Substantia nigra (tissue), 51 donors: ENCODE measurements at places on chromosomes 7 and 10.
A peak's percentile ranks its signal among the peaks of the same experiment; 100 is the strongest.

DNA sequence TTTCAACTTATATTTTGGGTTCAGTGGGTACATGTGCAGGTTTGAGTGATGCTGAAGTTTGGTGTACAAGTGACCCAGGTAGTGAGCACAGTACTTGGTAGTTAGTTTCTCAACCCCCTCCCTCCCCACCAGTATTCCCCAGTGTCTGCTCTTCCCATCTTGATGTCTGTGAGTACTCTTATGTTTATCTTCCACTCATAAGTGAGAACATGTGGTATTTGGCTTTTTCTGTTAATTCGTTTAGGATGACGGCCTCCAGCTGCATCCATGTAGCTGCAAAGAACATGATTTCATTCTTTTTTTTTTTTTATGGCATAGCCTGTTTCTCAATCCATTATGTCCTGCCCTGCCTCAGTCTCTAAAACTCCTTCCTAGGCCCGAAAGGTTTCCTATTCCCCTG lies 222.1 kb downstream of the WDR37 start:
- DNase-seq = no peak

DNA sequence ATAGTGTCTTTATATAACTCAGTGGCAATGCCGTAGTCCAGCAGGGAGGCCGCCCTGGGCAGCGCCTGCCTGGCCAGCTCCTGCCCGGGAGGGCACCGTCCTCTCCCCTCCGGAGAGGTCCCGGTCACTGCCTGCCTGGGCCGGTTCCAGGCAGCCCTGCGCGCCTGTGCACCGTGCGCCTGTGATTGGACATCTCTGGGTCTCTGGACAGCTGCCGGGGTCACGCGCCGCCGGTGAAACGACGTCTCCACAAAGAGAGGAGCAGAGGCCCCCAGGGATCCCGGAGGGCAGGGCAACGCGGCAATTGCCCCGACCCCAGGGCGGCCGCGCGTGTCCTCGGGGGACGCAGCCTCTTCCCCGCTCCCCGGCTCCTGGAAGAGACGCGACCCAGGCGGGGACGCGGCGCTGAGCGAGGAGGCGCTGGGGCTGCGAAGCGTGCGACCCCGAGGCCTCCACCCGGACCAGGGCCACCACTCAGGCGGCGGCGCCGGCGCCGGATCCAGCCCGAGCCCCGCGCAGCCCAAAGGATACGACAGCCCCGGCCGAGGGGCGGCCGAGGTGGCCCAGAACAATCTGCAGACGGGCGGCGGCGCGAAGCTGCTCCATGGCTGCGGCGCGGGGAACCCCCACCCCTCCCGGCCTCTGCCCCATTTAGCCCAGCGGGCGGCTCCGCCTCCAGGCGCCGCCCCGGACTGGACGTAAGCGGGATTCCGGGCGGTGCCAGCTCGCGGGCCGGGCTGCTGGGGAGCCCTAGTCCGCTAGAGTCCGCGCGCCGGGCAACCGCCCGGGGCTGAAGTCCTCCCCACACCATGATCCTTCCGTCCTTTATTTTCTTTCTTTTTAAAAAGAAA lies at the start of gene PHYH:
PHYH (minus strand) TSS at position 628 of the 851 bp plus-strand sequence; CDS start at position 606, 22 bp downstream.
- DNase-seq = peak; percentile 60

DNA sequence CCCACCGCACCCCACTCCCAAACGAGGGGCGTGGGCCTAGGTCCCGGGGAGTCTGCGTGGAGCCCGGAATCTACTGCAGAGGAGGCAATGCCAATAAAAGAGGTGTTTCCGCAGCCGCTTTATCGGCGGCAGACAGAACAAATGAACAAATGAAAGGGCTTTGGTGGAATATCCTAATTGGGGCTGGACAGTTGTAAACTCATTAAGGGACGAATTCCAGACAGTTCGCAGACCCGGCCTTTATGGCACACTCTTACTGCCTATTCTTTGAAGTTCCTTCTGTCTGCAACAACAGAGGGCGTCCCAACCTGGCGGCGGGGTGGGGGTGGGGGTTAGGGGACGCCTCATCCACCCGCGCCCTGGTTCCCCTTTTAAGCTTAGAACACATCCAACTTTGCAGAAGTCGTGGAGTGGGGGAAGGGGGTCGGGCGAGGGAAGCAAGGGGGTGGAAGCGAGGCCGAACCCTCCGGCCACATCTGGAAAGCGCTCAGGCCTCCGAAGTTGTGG lies 4.1 kb downstream of the HOXA9 start:
- no peak for DNase-seq

DNA sequence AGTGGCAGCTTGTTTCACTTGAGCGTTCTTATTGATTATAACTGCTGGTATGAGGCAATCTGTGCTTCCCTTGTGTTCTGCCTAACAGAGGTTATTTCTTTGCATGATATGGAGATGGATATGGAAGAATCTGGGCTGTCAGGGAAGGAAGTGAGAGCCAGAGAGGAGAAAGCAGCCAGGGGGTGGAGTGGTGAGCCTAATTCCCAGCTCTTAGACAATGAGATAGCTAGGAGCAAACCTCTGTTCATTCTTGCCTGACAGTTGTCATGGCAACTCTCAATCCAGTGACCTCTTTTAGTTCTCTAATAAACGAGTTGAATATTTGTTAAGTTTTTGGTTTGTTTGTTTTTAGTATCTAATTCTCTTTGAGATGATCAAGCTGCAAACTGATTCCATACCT lies 214.3 kb downstream of the NRG3 start:
- DNase-seq = no peak

DNA sequence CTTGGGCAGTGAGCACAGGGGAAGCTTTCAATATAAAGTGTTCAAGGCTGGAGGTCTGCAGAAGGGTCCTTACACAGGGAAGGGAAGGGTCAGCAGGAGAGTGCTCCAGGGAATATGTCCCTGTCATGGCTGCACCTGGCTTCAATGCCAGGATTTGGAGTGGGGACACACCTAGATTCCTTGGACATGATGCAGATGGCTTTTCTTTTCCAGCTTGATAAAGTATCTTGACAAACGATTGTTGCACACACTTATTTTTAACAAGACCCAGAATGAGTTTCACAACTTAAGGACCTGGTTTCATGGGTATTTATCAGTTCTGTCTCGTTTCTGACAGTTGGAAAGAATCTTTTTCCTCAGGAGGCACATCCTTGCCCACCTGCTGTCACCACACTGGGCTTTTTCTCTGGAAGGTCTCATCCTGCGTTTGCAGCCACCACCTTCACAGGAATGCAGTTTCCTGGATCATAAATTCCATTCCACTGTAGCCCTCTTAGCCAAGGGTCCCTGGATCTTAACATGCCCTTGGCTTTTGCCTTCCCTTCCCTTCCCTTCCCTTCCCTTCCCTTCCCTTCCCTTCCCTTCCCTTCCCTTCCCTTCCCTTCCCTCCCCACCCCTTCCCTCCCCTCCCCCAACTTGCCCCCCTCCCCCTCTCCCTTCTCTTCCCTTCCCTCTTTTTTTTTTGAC lies 21.7 kb downstream of the SRRM3 start:
- no peak for DNase-seq

DNA sequence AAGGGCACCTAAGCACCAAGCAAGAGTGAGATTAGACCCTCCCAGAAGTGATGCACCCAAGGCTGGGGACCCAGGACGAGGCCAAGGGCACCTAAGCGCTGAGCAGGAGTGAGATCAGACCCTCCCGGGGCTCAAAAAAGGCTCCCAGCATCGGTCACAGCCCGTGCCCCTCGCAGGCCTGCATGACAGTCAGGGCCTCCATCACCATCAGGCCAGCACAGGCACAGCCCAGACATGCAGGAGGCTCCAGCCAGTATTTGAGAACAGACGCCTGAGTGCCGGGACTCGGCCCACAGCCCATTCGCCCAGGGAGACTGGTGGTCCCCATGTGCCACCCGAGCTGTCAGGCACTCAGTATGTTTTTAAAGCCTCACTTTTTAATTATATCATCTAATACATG lies 595.9 kb downstream of the PTPRN2 start:
- DNase-seq = no peak

GRCh38 chr7:44798649-44799305 lies 2.3 kb downstream of the PPIA start:
- no peak for DNase-seq

DNA sequence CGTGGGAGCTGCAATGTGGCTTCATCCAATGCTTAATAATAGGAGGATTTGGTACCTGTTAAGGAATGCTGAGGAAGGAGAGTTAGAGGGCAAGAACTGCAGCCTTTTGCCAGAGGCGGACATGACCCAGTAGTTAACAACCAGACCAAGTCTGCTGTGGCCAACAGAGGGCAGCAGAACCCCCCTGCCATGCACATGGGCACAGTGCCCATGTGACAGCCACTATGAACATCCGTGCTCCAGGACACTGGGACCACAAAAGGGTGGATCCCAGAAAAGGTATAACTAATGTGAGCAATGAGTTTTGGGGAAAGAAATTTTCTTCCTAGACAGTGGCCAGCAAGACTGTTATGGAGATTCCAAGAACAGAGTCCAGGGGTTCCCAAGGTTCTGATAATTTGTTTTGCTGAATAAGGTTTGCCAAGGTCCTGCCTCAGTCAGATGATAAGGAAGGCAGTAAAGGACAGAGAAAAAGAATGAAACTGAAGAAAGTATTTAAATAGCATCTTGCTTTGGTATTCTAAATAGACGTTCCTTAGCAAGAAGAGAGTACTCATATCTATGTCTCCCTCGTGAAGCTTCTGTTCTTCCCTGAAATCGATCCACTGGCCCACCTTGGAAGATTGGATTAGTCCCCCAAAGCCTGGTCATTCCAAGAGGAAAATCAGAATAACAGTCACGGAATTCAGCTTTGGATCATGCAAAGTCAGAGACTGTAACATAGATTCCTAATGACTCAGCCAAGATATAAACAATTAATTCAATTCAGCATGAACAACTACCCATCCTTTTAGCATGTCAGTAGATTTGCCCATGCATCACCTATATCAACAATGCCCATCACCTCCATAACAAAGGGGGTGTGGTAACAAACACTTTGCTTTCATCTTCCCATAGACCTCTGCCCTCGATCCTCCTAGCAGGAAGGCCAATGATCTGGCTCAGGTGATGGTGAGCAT lies 56.0 kb downstream of the LGI1 start:
- peak; percentile 1 for DNase-seq

DNA sequence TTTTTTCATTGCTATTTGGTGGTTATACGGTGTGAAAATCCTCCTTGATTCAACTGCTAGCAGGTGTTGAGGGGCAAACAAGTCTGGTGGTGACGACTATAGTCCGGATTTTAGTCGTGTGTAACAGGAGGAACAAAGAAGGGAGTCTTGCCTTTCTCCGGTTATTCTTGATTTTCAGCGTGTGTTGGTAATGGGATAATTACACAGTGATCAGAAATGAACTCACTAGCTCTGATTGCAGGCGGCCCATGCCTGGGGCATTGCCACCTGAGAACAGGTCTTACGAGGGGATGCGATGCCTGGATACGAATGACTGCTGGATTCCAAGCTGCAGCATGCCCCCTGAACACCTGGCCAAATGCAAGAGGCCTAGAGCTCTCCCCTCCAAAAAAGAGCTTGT lies 72.8 kb downstream of the CAMK1D start:
- DNase-seq = no peak

- DNase-seq = no peak
Measured at GRCh38 chr10:5470062-5470751, 29.2 kb downstream of the CALML5 start.

- no peak for DNase-seq
Measured at GRCh38 chr7:137488038-137488437, 144.5 kb upstream of the PTN start.

- no peak for DNase-seq
Measured at GRCh38 chr10:104032144-104032775, 53.4 kb downstream of the COL17A1 start.
